Naive B cell (primary cell): ENCODE measurements at places on chromosomes 12 and 14.

DNA sequence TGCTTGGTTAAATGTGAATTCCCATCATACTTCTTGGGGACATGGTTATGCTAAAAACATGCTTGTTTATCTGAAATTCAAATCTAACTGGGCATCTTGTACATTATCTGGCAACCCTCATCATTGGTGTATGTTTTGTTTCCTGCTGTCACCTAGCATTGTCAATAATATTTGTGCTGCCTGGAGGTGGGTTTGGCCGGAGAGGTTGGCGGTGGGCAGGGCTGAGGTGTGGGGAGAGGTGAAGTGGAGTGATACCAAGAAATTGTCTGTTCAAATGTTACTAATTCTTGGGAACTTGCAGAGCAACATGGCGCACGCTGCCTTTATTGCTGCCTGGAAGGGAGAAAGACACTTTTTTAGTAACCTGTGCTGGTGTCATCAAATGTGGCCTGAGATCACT is 280.5 kb downstream of the VRK1 start:
- DNase-seq, result no peak

DNA sequence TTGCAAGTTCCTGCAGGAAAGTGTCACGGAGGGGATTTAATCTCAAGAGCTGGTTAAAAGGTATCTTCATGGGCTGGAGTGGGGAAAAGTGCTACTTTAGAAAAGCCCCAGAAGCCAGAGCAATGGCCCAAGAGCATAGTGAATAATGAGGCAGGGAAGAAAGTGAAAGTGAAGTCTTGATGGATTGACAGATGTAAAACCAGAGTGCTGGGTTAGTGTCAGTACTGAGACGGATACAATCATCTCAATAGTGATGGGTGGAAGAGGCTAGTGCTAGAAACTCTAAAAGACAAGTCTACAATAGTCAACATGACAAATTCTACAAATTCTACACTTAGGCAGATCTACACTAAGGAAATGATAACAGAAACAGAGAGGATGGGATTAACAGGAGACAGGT is 68.1 kb downstream of the CIT start:
- no peak for DNase-seq

GRCh38 chr12:107399046-107399445 is 286.6 kb upstream of the PWP1 start:
- DNase-seq, result no peak

- DNase-seq, result peak; percentile 88
Observed at GRCh38 chr14:52706724-52707706, at the start of gene PSMC6. TSS of gene PSMC6 (plus strand) at chr14:52707200. CDS start at chr14:52707220, 20 bp downstream.

GRCh38 chr14:50417853-50418252 is 21.2 kb upstream of the CDKL1 start:
- no peak for DNase-seq

GRCh38 chr12:48038085-48038484 is 33.8 kb upstream of the COL2A1 start:
- DNase-seq, result peak; percentile 9

DNA sequence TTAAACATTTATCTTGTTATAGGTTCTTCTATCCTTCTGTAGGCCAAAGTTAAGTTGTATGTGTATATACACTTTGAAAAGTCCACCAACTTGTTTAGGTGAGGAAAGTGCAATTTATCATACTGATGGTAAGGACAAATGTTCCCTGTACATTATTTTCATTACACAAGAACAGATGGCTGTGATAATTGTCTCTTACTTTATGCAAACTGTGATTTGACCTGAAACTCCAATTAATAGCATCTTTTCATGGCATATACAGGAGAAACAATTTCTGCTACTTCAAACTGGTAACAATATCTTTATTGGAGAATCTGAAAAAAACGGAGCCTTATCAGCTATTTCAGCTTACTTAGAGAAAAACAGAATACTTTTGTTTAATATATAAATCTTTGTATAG is 5.6 kb downstream of the TRIM9 start:
- DNase-seq, result no peak

DNA sequence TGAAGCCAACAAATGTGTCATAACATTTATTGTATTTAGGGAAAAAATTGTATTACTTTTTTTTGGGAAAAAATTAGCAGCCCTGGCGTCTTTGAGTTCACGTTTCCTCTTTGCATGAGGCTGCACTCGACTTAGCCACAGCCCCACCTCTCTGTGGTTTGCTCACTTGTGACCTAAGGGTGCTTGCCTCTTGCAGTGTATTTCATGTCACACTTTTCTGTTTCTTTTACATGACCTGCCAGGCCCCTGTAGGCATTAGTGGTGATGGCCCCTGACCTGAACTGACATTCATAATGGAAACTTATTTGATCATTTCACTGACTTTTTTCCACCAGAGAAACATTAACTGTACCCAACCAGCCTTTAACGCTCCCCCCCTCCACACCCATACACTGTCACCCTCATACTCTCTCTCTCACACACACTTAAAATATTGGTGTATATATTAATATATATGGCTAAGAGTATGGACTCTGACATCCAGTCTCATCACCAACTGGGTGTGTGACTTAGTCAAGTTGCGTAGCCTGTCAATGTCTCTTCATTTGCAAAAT is 122.9 kb downstream of the PRKCH start:
- DNase-seq, result peak; percentile 21

GRCh38 chr12:113397497-113398197 is 6.0 kb downstream of the SDS start:
- no peak for DNase-seq

- DNase-seq, result no peak
Observed at GRCh38 chr14:23066855-23067744, 9.8 kb upstream of the CDH24 start.

DNA sequence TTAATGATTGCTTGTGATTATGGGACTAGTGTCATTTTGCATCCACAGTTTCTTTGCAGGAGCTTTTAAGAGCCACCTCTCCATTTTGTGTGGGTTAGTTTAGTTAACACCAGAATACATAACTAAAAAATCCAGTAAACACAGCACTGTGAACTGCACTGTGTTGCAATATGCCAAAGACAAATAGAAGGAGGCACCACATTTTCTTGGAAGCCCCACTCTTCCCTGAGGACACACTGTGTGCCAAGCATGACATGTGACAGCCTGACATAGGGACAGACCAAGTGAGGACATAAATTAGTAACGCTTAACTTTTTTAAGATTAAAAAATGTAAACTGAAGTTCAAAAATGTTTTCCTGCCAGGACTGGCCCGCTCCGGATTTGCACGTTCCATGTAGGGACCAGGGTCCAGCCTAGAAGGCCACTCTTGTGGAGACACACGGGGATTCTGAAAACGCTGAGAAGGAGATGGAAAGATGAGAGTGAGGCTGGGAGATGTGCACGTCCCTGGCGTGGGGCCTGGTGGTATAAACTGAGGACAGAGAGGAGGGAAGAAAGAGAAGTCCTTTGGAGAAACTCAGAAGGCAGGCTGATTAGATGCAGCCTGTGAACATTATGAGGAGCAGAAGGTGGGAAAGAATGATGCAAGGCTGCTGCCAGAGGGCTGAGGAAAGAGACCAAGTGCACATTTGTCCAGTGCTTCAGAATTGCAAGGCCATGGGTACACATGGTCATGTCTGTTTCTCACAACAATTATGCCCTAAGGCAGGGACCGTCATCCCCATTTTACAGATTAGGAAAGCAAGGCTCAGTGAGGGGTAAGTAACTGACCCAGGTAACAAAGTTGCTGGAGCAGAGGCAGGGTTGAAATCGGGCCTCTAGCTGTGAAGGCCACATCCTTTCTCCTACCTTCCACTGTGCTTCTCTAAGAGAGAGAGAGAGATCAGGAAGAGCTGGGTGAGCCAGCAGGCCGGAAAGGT is 45.1 kb downstream of the ISCA2 start:
- no peak for DNase-seq

DNA sequence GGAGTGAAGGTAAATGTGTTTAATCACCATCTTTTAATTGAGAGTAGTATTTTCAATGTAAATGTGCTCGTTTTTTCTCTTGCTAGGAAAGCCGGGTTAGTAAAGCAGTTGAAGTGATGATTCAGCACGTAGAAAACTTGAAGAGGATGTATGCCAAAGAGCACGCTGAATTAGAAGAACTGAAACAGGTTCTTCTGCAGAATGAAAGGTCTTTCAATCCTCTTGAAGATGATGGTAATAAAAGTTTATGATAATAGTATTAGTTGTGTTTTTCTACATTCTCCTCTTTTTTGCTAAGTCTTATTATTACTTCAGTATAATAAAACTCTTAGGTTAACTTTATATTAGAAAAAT is 93.9 kb downstream of the DNAI7 start:
- no peak for DNase-seq

- no peak for DNase-seq
Observed at GRCh38 chr14:61358554-61359226, 37.3 kb downstream of the PRKCH start.
